ENCODE measurements at places on chromosomes 1 and 21. TPM values are rescaled to one million over a fixed set of nuclear protein-coding genes. Genes with fewer than 3 reads are reported as not detected.

The NIT1 gene
- total RNA-seq = 81.5 TPM

The KIAA1614 gene
- total RNA-seq = 1.1 TPM

The CA6 gene
- not detected for total RNA-seq

The SERTAD4 gene
- total RNA-seq = 8.7 TPM
